H9 (cell line): ENCODE measurements at places on chromosomes 16 and 17. TPM values are rescaled to one million over a fixed set of nuclear protein-coding genes. Genes with fewer than 3 reads are reported as not detected.

GRCh38 chr16:77645764-77646163 lies 76.5 kb upstream of the NUDT7 start:
- H3K27me3 ChIP-seq, result no peaks in the 10 kb centered on the region
- H3K4me1 ChIP-seq, result no peaks in the 10 kb centered on the region
- no peak for DNase-seq
- H3K4me3 ChIP-seq, result no peak overlapping the region
- H3K36me3 ChIP-seq, result no peaks in the 10 kb centered on the region
- no peak overlapping the region for H3K27ac ChIP-seq

Gene PHOSPHO1
- 0.31 and 0.63 TPM in 2 replicates for total RNA-seq

DNA sequence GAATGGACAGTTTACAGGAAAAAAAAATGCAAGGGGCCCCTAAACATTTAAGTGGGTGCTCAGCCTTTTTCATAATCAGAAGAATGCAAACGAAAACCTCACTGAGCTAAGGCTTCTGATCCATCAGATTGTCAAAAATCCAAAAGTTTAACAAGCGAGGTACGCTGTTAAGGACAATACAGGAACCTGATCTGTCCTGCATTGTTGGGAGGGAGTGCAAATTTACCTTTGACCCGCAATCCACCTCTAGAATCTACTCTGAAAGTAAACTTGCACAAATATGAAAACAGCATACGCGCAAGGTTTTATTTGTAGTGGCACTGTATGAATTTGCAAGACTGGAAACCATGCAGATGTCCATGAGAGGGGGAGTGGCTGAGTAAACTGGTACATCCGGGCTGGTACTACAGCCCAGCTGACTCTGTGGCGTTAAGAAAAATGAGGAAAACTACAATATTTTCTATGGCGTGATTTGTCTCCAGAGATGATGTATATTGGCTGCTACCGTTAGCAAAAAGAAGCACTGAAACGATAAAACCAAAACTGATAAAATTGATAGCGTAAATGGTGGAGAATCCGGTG lies 28.8 kb upstream of the ST6GALNAC1 start:
- peaks cover 5% of the 10 kb centered on the region for H3K4me1 ChIP-seq
- no peak overlapping the region for H3K27ac ChIP-seq
- H3K4me3 ChIP-seq, result peak overlapping the region; percentile 87
- H3K36me3 ChIP-seq, result no peaks in the 10 kb centered on the region

Gene ITPRIPL2
- total RNA-seq, result 8.8 and 9.1 TPM in 2 replicates

GRCh38 chr17:59651346-59651745 lies 31.7 kb downstream of the CLTC start:
- H3K27ac ChIP-seq, result no peak overlapping the region
- H3K36me3 ChIP-seq, result peaks cover 86% of the 10 kb centered on the region
- H3K27me3 ChIP-seq, result no peaks in the 10 kb centered on the region
- H3K4me1 ChIP-seq, result no peaks in the 10 kb centered on the region
- H3K4me3 ChIP-seq, result no peak overlapping the region

- no peak overlapping the region for H3K4me3 ChIP-seq
- no peak overlapping the region for H3K27ac ChIP-seq
- no peaks in the 10 kb centered on the region for H3K27me3 ChIP-seq
- no peaks in the 10 kb centered on the region for H3K36me3 ChIP-seq
These were observed 1037.2 kb downstream of the CDH11 start for GRCh38 chr16:64084706-64085105.

- DNase-seq, result peak; percentile 75
- H3K4me3 ChIP-seq, result no peak overlapping the region; the same call in 2 of the 3 replicates
- H3K36me3 ChIP-seq, result no peaks in the 10 kb centered on the region
- H3K27me3 ChIP-seq, result no peaks in the 10 kb centered on the region
- H3K27ac ChIP-seq, result no peak overlapping the region
These were observed 51.2 kb upstream of the TOB1 start for GRCh38 chr17:50917418-50917743.

Gene SBK1
- total RNA-seq, result 65.5 and 69.7 TPM in 2 replicates

DNA sequence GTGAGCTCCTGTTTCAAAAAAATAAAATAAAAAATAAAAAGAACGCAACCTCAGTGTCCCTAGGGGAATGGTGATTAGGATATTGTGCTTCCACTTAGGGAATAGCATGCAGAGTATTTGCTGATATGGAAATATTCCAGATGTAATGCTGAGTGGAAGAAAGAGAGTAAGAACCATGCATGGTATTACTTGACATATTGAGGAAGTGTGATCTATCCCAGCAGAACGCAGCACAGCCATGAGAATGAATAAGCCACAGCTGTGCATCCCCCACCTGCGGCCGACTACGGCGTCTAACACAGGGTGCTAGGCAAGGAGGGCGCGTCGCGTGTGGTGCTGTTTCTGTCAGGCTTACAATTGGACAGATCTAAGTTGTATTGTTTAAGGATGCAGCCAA lies 49.5 kb downstream of the FOXK2 start:
- peaks cover 67% of the 10 kb centered on the region for H3K36me3 ChIP-seq
- no peak overlapping the region for H3K4me3 ChIP-seq
- DNase-seq, result no peak
- no peak overlapping the region for H3K27ac ChIP-seq

Gene TEX19
- total RNA-seq, result 1.4 and 1.5 TPM in 2 replicates

DNA sequence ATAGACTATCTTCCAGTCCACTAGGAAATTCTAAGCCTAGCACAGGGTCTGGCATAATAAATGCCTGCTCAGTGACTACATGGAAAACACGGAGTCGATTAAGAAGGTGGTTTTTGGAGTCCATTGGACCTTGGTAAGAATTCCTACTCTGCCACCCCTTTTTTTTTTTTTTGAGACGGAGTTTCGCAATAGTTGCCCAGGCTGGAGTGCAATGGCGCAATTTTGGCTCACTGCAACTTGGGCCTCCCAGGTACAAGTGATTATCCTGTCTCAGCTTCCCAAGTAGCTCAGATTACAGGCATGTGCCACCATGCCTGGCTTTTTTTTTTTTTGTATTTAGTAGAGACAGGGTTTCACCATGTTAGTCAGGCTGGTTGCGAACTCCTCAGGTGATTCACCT lies 123.2 kb downstream of the HS3ST2 start:
- H3K36me3 ChIP-seq, result no peaks in the 10 kb centered on the region
- H3K27ac ChIP-seq, result no peak overlapping the region
- no peaks in the 10 kb centered on the region for H3K27me3 ChIP-seq
- H3K4me3 ChIP-seq, result no peak overlapping the region
- no peak for DNase-seq
- H3K4me1 ChIP-seq, result peaks cover 3% of the 10 kb centered on the region

DNA sequence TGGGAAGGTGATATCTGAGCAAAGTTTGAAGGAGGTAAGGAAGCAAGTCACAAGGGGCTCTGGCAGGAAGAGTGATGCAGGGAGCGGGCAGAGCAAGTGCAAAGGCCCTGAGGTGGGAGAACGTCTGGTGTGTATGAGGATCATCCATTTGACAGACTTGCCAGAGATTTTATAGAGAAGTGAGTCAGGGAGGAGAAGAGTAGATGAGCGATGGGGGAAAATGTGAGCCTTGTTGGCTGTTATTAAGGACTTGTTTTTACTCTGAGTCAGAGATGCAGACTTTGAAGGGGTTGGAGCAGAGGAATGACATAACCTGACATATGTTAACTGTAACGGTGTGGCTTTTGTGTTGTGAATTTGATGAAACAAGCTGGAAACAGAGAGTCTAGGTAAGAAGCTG lies 3.5 kb upstream of the CLEC10A start:
- H3K4me3 ChIP-seq, result no peak overlapping the region
- no peaks in the 10 kb centered on the region for H3K36me3 ChIP-seq
- H3K27me3 ChIP-seq, result no peaks in the 10 kb centered on the region
- H3K27ac ChIP-seq, result no peak overlapping the region
- H3K4me1 ChIP-seq, result no peaks in the 10 kb centered on the region

DNA sequence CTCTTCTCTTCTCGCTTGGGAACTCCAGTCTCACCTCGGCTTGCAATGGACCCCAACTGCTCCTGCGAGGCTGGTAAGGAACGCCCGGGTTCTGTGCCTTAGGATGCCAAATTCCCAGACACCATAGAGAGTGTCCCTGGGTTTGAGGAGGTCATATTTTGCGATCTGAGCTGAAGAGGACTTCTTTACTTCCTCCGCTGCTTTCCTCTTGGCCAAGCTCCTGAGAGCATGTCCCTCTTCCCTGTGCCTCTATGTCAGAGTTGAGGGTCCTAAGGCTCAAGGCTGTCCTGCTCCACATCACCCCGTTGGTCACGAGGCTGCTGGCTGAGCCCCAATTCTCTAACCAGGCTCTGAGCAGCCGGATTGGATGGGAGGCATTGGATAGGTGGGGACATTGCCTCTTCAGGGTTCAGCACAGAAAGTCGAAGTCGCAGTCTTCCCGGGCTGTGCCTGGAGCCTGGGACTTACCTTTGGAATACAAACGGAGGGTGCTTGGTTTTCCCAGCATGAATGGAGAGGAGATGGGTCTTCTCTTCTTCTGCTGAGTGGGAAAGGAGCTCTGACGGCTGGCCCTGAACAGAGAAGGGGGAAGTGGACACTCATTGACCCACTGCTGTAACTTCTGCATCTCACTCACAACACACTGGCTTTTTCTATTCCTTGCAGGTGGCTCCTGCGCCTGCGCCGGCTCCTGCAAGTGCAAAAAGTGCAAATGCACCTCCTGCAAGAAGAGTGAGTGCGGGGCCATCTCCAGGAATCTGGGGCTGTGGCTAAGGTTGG lies 416 bp downstream of the MT1H start:
- DNase-seq, result peak; percentile 38
- peaks cover 54% of the 10 kb centered on the region for H3K27me3 ChIP-seq
- peaks cover 6% of the 10 kb centered on the region; the same call in 1 of the 2 replicates for H3K4me1 ChIP-seq

Gene TEKT3
- total RNA-seq, result 0.42 and 0.57 TPM in 2 replicates

GRCh38 chr16:80463326-80463725 lies 77.5 kb upstream of the DYNLRB2 start:
- peaks cover 4% of the 10 kb centered on the region; the same call in 1 of the 2 replicates for H3K4me1 ChIP-seq
- H3K27me3 ChIP-seq, result no peaks in the 10 kb centered on the region
- no peak overlapping the region for H3K4me3 ChIP-seq
- H3K27ac ChIP-seq, result no peak overlapping the region

- no peak for DNase-seq
- H3K36me3 ChIP-seq, result no peaks in the 10 kb centered on the region
- H3K4me1 ChIP-seq, result no peaks in the 10 kb centered on the region
- no peak overlapping the region for H3K4me3 ChIP-seq
These were observed 76.9 kb upstream of the CREBBP start for GRCh38 chr16:3957344-3957980.

DNA sequence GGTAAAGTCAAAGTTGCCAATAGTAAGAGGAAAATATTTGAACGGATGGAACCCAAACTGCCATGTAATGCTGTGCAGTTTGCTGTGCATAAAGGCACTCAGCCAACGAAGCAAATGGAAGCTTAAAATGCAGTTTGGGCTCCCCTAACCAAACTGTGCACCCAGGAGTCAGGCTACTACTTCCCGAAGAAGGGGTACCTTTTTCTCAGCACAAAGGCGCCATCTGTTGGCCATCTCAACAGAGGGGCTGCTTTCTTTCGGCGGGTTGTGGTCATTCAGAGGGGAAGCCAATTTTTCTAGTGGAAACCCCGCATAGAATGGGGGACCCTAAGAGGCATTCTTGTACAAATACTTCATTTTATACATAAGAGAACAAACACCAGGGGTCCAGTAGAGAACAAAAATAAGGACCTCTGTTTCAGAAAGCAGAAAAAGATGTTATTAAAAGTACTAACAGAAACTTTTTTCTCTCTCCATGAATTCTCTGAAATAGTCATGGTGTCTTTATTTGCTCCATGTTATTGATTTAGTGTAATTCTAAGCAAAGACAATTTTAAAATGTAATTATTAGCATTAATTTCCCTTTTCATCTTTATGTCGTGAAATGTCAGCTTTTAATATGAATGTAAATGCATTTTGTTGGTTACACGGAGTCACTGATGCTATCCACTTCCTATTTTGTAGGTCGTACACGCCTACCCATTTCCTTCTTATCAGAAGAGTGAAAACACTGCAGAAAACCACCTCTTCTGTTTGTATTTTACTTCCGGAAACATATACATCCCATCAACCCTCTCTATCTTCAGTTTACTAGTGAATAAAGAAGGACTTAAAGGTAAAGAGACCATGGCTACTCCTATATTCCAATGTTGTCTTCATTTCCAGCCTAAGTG lies 453.3 kb downstream of the KCNJ2 start:
- H3K27ac ChIP-seq, result no peak overlapping the region
- no peak overlapping the region for H3K4me3 ChIP-seq
- peak; percentile 76 for DNase-seq
- no peaks in the 10 kb centered on the region for H3K27me3 ChIP-seq
- no peaks in the 10 kb centered on the region for H3K4me1 ChIP-seq
- H3K36me3 ChIP-seq, result no peaks in the 10 kb centered on the region

DNA sequence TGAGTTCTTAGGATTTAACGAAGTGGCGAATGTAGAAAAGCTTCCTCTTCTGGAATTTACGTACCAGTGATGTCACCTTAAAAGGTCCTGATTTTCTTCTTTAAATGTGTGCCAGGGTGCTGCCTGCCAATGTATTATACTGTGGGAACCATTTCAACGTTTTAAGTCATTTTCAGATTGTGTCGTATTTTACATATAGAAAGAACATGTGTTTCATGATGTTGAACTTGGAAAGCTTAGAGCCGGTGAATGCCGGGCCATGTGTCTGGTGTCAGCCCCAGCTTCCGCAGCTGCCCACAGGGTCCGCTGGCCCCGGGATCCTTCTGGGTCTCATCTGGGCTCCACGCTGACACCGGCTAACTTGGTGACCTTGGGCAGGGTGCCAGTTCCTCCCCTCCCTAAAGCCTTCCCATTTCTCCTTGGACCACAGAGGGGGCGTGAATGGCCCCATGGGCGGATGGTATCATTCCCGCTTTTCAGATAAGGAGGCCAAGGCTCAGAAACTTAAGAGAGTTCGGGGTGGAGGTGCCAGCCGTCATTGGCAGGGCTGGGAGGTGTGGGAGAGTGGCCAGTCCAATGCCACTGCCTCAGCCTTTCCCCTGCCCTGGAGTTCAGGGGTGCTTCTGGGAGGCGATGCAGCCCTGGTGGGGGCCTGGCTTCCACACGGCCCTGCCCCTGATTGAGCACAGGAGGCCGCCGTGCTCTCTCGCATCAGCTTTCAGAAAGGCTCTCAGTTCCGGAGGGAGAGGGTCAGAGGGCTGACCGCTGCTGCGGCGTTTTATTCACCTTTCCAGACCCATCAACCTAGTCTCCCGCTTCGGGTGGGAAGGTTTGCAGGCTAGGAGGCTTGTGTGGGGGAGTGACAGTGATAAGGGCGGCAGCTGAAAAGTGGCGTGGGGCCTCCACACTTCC lies 68.8 kb upstream of the CIBAR2 start:
- H3K27ac ChIP-seq, result no peak overlapping the region
- H3K36me3 ChIP-seq, result peaks cover 30% of the 10 kb centered on the region
- no peaks in the 10 kb centered on the region for H3K27me3 ChIP-seq
- no peaks in the 10 kb centered on the region for H3K4me1 ChIP-seq

GRCh38 chr17:4566785-4567184 lies 6.4 kb upstream of the GGT6 start:
- peak overlapping the region; percentile 51; the same call in 1 of the 3 replicates for H3K4me3 ChIP-seq
- no peaks in the 10 kb centered on the region for H3K4me1 ChIP-seq
- DNase-seq, result peak; percentile 92
- no peak overlapping the region for H3K27ac ChIP-seq
